ENCODE measurements at places on chromosomes 7 and 10.
A peak's percentile ranks its signal among the peaks of the same experiment; 100 is the strongest.

- no peak for DNase-seq
Observed at GRCh38 chr7:155213385-155213784, 84.3 kb upstream of the INSIG1 start.

DNA sequence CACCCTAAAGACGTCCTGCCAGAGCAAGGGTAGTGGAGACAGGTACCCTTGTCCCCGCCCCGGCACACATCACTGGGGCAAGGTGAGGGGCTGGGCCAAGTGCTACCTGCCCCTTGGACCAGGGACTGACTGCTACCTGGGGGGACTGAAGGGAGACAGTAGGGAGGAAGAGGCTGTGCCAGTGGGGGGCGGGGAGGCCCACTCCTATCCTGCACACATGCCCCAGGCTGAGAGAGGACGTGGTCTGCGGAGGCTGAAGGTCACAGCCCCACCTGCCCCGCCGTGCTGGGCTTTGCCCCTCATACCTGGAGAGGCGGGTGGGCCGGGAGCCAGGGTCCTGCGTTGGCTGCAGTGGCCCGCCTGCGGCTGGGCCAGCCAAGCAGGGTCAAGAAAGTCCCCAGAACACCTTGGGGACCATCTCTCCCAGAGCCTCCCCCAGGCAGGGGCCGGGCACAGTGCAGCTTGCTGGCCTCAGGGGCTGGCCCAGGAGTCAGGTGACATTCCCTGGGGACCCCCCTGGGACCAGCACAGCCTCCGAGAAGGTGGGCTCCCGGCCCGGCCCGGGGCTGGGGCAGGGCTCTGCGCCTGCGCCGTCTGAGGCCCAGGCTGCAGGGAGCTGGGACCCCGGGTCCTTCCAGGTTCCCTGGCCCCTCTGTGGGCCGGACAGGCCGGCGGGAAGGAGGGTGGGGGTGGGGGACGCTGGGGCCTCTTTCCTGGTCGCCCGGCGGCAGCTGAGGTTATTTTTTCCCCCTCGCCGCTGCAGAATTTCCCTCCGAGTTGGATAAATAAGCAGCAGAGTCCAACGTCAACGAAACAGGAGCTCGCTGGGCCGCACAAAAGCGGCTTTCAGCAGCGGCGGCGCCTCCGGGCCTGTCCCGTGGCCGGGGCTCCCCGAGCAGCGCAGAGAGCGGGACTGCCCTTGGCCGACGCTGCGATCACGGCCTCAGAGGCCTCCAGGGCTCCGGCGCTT is 9.8 kb upstream of the FZD9 start:
- no peak for DNase-seq

DNA sequence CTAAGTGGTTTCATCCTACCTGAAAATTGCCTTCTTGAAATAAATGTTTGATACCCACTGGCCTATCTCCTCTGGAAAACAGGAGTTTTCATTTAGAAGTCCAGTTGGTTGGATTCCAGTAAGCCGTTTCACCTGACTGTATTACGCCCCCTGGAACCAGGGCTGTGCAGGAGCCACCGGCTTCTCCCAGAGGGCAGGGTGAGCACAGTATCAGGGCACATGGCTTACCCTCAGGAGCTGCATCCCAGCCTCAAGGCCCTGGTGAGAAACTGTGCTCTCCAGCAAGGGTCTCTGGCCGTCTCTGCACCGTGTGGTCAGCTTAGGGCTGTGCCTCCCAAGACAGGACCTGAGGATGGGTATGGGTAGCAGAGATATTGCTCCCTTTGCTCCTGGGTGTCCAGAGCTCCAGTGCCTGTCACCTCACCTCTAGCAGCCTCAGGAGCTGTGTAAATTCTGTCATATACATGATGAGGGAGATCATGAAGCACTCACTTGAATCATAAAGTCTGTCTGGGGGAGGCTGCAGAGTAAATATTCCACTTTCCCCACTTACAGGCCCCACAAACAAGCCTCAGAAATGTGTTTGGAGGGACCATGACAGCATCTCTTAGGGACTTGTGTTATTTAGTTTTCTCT is 109.6 kb upstream of the SAMD8 start:
- DNase-seq, result no peak

- DNase-seq, result no peak
Observed at GRCh38 chr7:52695973-52696595, 339.3 kb upstream of the POM121L12 start.

DNA sequence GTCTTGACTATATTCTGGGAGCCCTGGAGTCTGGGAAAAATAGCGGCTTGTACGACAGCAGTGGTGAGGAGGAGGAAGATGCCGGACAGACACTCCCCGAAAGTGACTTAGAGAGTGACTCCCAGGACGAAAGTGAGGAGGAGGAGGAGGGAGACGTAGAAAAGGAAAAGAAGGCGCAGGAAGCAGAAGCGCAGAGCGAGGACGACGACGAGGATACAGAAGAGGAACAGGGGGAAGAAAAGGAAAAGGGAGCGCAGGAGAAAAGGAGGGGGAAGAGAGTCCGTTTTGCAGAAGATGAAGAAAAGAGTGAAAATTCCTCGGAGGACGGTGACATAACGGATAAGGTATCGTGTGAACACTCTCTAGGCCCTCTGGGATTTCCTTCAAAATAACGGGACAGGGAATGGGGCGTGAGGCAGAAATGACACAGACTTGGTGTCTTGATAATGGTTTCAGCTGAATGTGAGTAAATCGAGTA is 908 bp downstream of the NOM1 start:
- DNase-seq, result no peak

- DNase-seq, result peak; percentile 42
Observed at GRCh38 chr10:96440361-96441292, 73.1 kb downstream of the TLL2 start.
